Calu3 (cell line): ENCODE measurements at places on chromosomes 6 and 20. TPM values are rescaled to one million over a fixed set of nuclear protein-coding genes. Genes with fewer than 3 reads are reported as not detected.

Gene DYNLT2
- total RNA-seq: 2.7 and 3.4 TPM in 2 replicates

Gene GINS1
- total RNA-seq: 9.6 and 10.3 TPM in 2 replicates

Gene CTAGE9
- total RNA-seq: not detected in 2 replicates

Gene ATG5
- total RNA-seq: 33.3 and 35.1 TPM in 2 replicates

Gene SMPDL3A
- 1.6 and 1.8 TPM in 2 replicates for total RNA-seq

Gene STMND1
- total RNA-seq: 0.68 and 0.73 TPM in 2 replicates

Gene MCHR2
- total RNA-seq: not detected in 2 replicates

DNA sequence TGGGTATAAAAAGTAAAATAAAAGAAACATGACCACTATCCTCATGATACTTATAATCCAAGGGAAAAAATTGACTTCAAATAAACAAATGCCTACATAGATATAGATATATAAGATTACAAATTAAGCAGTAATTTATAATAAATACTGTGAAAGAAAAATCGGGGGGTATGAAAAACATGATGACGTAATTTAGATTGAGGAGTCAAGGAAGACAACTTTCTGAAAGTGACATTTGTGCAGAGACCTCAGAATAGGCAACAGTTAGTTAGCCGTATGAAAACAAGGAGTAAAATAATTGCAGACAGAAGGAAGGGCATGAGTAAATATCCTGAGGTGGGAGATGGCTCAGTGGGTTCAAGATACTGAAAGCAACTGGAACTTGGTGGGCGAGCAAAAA lies 28.2 kb upstream of the RAB23 start:
- DNase-seq: no peak
- H3K4me3 ChIP-seq: no peak overlapping the region
- peaks cover 22% of the 10 kb centered on the region for H3K4me1 ChIP-seq
- H3K27me3 ChIP-seq: no peaks in the 10 kb centered on the region
- no peaks in the 10 kb centered on the region for H3K36me3 ChIP-seq
- H3K27ac ChIP-seq: no peak overlapping the region

GRCh38 chr20:48685300-48685699 lies 142.5 kb downstream of the PREX1 start:
- H3K36me3 ChIP-seq: no peaks in the 10 kb centered on the region
- peaks cover 46% of the 10 kb centered on the region for H3K27me3 ChIP-seq
- H3K27ac ChIP-seq: no peak overlapping the region
- peaks cover 7% of the 10 kb centered on the region for H3K4me1 ChIP-seq
- H3K4me3 ChIP-seq: no peak overlapping the region

- H3K4me3 ChIP-seq: no peak overlapping the region
- DNase-seq: no peak
- H3K27ac ChIP-seq: no peak overlapping the region
- H3K36me3 ChIP-seq: no peaks in the 10 kb centered on the region
- no peaks in the 10 kb centered on the region for H3K27me3 ChIP-seq
Observed at GRCh38 chr6:168791917-168792316, 350.9 kb downstream of the SMOC2 start.

- no peaks in the 10 kb centered on the region for H3K36me3 ChIP-seq
- H3K4me1 ChIP-seq: peaks cover 31% of the 10 kb centered on the region
- peak; percentile 26 for DNase-seq
Observed at GRCh38 chr6:134080171-134080795, 27.9 kb upstream of the SLC2A12 start.

DNA sequence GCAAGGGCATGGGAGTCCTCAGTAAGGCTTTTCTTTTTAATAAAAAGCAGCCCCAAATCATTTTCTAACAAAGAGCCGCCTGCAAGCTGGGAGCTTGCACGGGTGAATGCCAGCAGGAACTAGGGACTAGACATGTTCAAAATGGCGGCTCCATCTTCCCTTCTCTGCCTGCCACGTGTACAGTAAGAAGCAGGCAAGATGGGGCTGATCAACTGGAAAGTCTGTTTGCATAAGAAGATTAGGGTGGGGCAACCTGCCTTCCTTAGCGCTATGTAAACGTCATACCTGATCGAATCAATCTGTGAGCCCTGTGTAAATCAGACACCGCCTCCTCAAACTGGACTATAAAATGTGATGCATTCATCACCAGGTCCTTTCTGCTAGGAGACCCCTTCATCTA lies 299.4 kb upstream of the SOX4 start:
- no peak overlapping the region for H3K27ac ChIP-seq
- H3K4me1 ChIP-seq: no peaks in the 10 kb centered on the region
- H3K27me3 ChIP-seq: no peaks in the 10 kb centered on the region
- DNase-seq: no peak
- no peaks in the 10 kb centered on the region for H3K36me3 ChIP-seq

GRCh38 chr6:7454696-7455358 lies 65.2 kb downstream of the RIOK1 start:
- no peak overlapping the region for H3K4me3 ChIP-seq
- H3K27me3 ChIP-seq: no peaks in the 10 kb centered on the region
- DNase-seq: no peak
- H3K36me3 ChIP-seq: no peaks in the 10 kb centered on the region
- H3K27ac ChIP-seq: no peak overlapping the region

- no peak overlapping the region for H3K4me3 ChIP-seq
- H3K27me3 ChIP-seq: no peaks in the 10 kb centered on the region
- H3K4me1 ChIP-seq: peaks cover under 1% of the 10 kb centered on the region
- H3K27ac ChIP-seq: no peak overlapping the region
Observed at GRCh38 chr6:8703059-8703458, 267.7 kb upstream of the SLC35B3 start.

- H3K27me3 ChIP-seq: no peaks in the 10 kb centered on the region
- H3K4me1 ChIP-seq: peaks cover 39% of the 10 kb centered on the region
- peaks cover 6% of the 10 kb centered on the region for H3K36me3 ChIP-seq
Observed at GRCh38 chr6:163226181-163226835, 188.2 kb upstream of the QKI start.

DNA sequence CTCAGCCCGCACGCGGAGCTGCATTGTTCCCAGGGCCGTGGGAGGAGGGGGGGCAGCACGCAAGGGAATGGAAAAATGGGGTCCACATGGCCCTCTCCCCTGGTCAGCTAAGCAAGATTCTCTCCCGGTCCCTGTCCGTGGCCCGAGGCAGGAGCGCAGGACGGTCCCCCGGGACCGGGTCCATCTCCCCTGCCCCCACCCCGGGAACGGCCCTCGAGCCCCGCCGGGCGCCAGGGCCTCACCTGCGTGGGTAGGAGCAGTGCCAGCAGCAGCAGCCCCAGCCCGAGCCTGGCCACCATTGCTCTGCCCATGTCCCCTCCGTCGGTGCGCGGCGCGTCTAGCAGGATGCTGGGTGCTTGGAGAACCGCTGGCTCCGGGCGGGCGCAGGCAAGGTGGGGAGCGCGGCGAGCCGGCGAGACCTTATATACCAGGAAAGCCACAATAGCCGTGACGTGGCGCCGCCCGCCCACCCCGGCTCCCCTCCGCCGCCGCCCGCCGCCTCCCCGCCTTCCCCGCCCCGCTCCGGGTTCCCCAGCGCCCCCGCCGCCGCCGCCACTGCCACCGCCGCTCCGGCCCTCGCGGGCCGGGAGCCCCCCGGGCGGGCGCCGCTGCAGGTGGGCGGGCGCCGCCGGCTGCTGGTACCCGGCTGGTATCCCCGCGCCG lies at the start of gene CD24:
Gene CD24 (minus strand): TSS at position 394 of the 663 bp plus-strand sequence. CDS start 83 bp downstream, at position 311.
- H3K36me3 ChIP-seq: peaks cover 63% of the 10 kb centered on the region
- H3K27me3 ChIP-seq: no peaks in the 10 kb centered on the region
- H3K27ac ChIP-seq: peak within 1 kb of the TSS; percentile 94
- peak within 1 kb of the TSS; percentile 86 for H3K4me3 ChIP-seq

DNA sequence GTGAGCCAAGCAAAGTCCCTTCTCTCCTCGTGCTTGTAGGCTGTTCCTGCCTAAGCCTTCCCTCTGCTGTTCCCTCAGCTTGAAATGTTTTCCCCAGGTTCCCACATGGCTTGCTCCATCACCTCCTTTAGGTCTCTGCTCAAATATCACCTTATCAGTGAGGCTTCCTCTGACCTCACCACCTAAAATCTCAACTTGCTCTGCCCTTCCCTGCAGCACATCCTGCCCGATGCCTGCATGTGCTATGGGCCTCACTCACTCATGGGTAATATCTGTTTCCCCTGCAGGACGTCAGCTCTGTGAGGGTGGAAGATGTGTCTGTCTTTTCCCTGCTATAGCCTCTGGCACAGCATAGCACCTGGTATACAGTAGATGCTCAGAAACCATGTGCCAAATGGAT lies 29.9 kb upstream of the FKBP1A start:
- H3K27ac ChIP-seq: peak overlapping the region; percentile 34
- H3K4me3 ChIP-seq: no peak overlapping the region
- H3K4me1 ChIP-seq: peaks cover 16% of the 10 kb centered on the region

GRCh38 chr6:113944701-113945100 lies 26.2 kb downstream of the HDAC2 start:
- H3K4me1 ChIP-seq: no peaks in the 10 kb centered on the region
- H3K27me3 ChIP-seq: no peaks in the 10 kb centered on the region
- DNase-seq: no peak
- no peak overlapping the region for H3K27ac ChIP-seq
